HTR-8/SVneo (cell line): ENCODE measurements at places on chromosomes 12 and 14.
A peak's percentile ranks its signal among the peaks of the same experiment; 100 is the strongest.

DNA sequence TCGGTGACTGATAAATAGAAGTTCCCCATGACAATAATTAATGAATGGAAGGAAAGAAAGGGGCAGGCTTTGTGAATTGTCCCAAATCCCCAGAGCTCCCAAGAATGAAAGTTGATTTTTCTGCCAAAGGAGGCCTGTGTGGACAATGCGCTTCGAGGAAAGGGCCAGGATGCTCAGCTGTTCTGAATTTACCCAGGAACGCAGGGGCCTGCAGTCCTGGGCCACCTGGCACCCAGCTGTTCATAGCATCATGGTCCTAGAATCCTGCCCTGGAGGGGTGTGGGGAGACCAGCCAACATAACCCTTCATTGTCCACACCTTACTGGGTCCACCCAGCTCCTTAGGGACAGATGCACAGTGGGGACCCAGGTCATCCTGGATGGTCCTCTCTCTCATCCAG is 587.5 kb downstream of the BCL11B start:
- no peak for DNase-seq

GRCh38 chr12:116448165-116448739 is 110.9 kb upstream of the MAP1LC3B2 start:
- DNase-seq = no peak

GRCh38 chr14:26289891-26290486 is 307.8 kb downstream of the NOVA1 start:
- peak; percentile 6 for DNase-seq

DNA sequence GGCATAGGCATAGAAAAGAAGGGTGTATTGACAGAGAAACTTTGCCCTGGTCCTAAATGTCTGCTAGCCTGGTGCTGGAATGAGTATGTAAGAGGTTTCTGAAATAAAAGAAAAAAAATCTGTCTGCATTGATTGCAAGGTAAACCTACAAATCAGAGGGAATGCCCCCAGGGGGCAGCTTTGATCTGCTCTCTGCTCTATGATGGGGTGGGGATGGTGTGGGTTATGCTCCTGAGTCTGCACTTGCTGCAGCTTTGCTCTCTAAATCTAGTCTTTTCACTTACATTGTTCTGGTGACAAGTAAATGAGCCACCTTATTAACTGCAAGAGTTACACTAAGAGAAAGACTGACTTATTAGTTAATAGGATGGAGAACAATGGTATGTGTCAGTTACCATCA is 468.4 kb upstream of the STXBP6 start:
- DNase-seq = no peak

GRCh38 chr14:39861229-39861600 is 429.0 kb upstream of the FBXO33 start:
- no peak for DNase-seq

GRCh38 chr12:82937151-82937550 is 250.4 kb downstream of the TMTC2 start:
- DNase-seq = no peak

- DNase-seq = no peak
Measured at GRCh38 chr14:93133464-93133863, 17.7 kb upstream of the ITPK1 start.

DNA sequence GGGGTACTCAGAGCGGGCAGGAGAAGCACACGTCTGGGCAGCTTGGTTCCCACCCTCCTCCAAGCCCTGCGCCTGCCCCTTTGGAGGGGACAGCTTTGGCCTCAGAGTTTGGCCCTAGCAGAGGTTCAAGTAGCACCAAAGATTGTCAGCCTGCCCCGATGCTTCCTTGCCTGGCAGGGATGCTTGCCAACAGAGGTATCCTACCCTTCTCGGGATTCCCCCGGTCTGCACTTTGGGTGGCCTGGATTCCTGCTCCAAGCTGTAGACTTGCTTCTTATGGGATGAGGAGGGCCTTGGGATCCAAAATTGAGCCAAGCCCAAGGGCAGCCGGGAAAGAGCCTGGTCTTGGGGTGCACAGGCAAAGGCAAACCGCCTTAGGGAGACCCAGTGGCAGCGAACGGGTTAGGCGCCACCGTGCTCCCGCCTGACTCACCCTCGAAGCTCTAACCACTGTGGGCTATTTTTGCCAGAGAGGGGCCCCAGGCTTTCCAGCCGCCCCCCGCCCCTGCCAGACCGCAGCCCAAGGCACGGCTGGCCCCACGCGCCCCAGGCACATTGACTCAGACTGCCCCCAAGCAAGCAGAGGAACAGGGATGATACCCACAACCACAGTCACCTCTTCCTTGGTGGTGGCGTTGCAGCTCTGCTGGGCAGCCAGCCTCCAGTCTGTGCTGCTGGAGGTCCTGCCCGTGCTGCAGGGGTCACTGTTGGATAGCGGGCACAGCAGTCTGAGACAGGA is 847 bp upstream of the WNT10B start:
- DNase-seq = no peak

DNA sequence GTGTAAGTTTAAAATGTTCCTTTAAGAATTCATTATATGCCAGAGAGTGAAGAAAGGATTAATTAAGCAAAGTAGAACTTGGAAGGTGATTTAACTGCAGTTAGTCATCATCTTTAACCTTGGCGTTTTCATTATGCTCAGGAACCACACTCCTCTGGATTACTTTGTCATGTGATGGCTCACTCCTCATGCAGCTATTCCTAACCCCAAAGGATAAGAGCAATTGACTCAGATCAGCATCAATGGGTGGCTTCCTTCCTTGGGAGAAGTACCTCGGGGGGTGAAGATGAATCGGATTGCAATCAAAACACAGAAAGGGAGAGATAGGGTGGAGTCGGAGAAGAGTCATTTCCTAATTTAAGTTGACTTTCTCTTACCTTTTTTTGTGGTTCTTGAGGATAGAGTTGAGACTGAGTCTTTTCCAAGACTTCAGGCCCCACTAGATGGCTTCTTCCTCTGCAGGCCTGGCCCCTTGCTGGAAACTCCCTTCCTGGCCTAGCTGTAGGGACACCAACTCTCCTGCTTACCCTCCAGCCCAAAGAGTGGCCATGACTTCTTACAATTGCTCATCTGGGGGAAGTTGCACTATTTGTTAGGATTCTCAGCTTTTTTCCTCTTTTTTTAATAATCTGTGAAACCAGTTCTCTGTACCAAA is 238.6 kb upstream of the DDHD1 start:
- DNase-seq = peak; percentile 51

- DNase-seq = no peak
Measured at GRCh38 chr12:18145924-18146323, 55.9 kb upstream of the RERGL start.

DNA sequence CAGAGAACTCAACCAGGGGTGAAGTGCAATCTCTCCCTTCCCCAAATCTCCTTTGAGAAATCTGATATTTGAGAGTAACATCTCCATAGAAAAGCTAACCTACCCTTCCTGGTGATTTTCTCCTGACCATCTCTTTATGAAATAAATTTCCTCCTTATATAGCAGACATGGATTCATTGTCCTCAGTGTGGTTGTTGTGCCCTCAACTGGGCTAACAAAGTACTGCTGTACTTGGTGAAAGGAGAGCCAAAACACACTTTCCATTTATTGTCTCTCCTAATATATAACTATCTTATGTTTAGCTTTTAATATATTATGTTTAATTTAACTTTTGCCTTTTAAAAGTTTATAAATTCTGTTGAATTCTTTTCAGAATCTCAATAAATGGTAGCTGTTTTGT is 65.1 kb upstream of the SLCO1B1 start:
- no peak for DNase-seq

DNA sequence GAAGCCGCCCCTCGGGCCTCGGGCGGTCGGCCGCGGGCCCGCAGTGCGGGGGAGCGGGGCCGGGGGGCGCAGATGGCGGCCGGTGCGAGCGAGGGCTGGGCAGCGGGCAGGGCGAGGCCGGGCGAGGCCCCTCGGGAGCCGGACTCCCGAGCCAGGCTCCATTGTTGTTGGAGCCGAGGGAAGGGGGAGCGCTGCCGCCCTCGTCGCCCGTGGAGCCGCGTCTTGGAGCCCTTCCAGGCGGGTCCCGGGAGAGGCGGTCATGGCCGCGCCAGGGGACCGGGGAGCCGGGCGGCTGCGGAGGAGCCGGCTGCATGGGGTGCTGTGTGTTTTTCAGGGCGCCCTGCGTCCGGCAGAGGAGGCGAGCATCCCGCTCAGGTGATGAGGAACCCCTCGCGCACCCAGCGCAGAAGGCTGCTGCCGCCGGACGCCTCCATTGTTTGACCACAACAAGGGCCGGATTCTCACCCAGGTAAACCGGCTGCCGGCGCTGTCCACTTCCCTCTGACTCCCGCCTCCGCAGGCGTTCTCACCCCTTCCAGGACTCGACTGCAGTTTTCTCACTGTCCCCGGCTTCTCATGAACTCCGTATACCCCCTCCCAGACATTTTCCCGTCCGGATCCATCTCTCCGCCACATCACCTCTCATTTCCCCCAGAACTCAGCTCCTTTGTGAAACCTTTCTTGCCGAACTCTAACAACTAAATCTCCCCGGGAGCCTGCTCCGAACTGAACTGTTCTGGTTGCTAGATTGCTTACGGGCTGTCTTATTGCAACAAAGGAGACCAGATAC is 732 bp downstream of the ZNF664 start:
- peak; percentile 12 for DNase-seq

DNA sequence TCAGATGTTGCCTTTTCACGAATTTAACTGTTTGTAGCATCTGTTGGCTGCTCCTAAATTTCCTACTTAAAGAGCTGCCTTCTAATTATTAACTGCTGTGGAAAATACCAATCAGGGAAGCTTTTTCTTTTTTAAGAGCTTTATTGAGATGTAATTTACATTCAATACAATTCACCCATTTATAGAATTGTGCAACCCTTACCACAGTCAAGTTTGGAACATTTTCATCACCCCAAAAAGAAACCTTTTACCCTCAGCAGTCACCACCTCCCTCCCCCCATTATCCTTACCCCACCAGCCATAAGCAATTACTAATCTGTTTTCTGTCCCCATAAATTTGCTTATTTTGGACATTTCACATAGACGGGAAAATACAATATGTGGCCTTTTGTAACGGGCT is 1.4 kb downstream of the PCNX4 start:
- no peak for DNase-seq

DNA sequence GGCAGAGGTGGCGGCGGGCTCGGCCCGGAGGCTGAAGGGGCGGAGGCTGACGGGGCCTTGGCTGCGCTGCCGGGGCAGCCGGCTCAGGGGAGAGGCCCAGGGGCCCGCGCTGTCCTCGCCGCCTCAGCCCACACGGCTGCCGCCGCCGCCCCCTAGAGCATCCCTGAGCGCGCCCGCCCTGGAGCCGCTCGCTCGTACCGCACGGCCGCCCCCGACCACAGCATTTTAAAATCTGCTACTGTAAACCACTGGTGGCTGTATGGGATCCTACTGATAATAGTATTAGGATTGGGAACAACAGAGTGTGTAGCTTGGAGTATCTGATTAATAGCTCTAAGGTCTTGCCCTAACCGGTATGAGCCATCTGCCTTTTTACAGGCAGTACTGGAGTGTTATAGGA is 22.2 kb upstream of the EDDM3A start:
- no peak for DNase-seq

DNA sequence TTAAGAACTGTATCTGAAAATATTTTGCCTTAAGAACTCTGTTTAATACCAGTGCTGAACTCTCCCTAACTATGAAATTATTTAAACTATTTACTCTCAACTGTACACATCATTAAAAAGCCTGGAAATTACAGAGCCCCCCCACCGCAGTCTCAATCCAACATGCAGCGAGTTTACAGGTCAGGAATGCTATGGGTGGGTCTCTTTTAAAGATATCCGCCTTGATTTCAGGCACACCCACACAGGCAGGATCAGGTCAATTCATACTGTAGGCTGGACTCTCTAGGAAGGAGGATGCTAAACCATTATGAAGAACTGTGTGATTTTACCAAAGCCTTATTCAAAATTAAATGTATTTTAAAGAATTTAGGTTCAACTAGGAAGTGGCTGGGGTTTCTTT is 16.5 kb downstream of the SPTLC2 start:
- no peak for DNase-seq

DNA sequence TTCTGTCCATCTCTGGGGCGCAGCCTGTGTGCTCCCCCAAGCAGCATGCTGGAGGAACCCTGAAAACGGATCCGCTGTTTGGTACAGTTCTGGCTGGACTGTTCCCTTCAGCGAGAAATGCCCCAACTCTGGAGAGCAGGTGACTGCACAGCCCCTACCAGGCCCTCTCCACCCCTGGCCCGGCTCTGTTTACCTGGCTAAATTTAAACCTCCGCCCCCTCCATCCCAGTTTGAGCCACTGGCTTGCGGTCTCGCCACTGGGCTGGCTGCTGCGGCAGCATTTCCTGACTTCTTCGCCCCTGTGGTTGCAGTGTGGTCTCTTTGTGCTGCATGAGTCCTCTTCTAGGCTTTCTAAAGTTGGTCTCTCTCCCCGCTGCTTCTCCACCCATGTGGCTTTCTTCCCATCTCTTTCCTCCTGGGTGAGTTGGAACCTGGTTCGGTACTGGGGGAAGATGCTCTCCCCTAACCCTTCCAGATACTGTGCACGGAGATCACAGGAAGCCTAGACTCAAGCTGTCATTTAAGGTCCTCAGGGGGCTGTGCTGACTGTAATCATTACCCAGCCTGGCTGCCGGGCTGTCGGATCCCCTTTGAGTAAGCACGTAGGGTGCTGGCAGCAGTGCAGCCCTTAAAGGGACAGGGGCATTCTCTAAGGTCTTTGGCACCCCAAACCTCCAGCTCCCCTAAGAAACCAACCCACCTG is 60.6 kb downstream of the FBXL14 start:
- DNase-seq = no peak

- DNase-seq = peak; percentile 51
Measured at GRCh38 chr14:64878837-64879634, 671 bp downstream of the SPTB start.

GRCh38 chr14:82889701-82890100 is 1356.0 kb upstream of the SEL1L start:
- DNase-seq = no peak

GRCh38 chr14:72142328-72142727 is 210.1 kb downstream of the RGS6 start:
- no peak for DNase-seq

DNA sequence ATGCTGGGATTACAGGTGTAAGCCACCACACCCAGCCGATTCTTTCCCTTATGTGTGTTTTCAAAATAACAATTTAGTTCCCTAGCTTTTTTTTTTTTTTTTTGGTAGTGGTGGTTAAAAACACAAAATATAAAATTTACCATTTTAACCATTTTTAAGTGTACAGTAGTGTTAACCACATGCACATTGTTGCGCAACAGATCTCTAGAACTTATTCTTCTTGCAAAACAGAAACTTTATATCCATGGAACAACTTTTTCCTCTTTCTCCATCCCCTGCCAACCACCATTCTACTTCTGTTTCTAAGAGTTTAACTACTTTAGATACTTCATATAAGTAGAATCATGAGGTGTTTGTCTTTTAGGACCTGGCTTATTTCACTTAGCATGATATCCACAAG is 1.1 kb upstream of the NDUFA12 start:
- DNase-seq = no peak

GRCh38 chr14:66005900-66006434 is 480.2 kb upstream of the CCDC196 start:
- no peak for DNase-seq

- DNase-seq = no peak
Measured at GRCh38 chr12:3281588-3282383, 204.6 kb downstream of the TSPAN9 start.

DNA sequence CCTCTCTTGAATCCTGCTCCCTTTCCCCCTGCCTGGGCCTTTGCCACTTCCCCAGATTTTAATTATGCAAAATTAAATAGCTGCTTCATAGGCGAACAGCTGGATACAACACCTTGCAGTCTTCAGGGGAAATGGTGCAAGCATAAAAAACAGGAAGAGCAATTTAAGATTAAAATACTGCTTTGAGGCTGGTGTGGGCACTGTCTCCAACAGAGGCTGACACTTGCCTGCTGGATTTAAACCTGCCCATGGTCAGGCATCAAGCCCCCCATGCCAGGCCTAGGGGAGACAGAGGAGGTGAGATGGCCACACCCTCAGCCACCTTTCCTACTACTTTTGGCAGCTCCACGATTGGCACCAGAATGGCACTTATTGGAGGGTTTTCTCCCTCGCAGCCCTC is 110.1 kb upstream of the DIO3 start:
- DNase-seq = no peak
